Tibial artery (tissue), 4 donors: ENCODE measurements at places on chromosomes 1 and 21.
A peak's percentile ranks its signal among the peaks of the same experiment; 100 is the strongest.

DNA sequence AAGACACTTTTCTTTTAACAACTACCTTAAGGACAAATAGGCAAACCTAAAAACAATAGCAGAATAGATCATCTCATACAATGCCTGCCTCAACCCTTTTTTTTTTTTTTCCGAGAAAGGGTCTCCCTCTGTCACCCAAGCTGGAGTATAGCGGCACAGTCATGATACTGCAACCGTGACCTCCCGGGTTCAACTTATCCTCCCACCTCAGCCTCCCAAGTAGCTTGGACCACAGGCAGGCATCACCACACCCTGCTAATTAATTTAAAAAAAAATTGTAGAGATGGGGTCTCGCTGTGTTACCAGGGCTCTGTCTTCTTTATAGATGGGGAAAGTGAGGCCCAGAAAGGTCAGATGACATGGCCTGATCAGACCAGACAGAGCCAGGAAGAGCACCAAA, 7.9 kb downstream of the SH3BGRL3 start:
- DNase-seq: no peak
- H3K36me3 ChIP-seq: no peaks in the 10 kb centered on the region
- no peaks in the 10 kb centered on the region for H3K27me3 ChIP-seq
- H3K4me3 ChIP-seq: no peak overlapping the region
- H3K27ac ChIP-seq: no peak overlapping the region

DNA sequence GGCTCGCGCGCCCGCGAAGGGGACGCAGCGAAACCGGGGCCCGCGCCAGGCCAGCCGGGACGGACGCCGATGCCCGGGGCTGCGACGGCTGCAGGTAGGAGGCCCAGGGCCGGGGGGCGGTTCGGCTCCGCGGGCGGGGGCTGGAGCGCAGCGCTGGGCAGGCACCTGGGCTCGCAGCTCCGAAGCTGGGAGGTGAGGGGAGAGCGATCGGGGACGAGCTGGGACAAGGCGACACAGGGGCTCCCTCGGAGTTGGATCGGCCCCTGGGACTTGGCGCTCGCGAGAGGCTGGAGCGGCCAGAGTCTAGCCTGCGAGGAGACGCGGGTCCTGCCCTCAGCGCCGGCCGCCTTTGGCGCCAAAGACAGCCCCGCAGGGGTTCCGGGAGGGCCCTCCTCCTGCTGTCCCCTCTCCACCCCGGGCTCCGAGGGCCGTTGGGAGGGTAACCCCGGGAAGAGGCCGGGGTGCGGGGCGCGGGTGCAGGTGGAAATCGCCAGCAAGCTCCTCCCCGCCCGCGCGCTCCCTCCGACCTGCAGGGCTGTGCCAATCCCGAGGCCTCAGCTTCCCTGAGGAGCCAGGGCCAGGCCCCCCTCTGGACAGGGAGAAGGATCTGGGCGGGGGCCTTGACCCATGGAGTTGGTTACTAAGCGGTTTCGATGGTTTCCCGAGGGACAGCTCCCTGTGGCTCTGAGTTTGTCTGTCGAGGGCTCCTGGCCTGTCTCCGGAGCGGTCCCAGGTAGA, 401 bp downstream of the TP73 start:
- H3K36me3 ChIP-seq: no peaks in the 10 kb centered on the region
- H3K4me3 ChIP-seq: peak overlapping the region; percentile 28
- DNase-seq: no peak
- H3K27ac ChIP-seq: no peak overlapping the region
- H3K4me1 ChIP-seq: no peaks in the 10 kb centered on the region

DNA sequence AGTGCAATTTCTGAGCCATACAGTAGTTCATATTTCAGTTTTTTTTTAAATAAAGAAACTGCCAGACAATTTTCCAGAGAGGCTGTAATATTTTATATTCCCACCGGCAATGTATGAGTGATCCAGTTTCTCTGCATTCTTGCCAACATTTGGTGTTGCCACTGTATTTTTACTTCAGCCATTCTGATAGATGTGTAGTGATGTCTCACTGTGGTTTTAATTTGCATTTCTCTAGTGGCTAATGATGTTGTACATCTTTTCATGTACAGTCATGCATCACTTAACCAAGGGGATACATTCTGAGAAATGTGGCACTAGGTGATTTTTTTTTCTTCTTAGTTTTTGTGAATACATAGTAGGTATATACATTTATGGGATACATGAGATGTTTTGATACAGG, 99.6 kb downstream of the CENPF start:
- no peak for DNase-seq
- H3K4me3 ChIP-seq: no peak overlapping the region
- no peak overlapping the region for H3K27ac ChIP-seq
- no peaks in the 10 kb centered on the region for H3K4me1 ChIP-seq
- no peaks in the 10 kb centered on the region for H3K27me3 ChIP-seq
- no peaks in the 10 kb centered on the region for H3K36me3 ChIP-seq

DNA sequence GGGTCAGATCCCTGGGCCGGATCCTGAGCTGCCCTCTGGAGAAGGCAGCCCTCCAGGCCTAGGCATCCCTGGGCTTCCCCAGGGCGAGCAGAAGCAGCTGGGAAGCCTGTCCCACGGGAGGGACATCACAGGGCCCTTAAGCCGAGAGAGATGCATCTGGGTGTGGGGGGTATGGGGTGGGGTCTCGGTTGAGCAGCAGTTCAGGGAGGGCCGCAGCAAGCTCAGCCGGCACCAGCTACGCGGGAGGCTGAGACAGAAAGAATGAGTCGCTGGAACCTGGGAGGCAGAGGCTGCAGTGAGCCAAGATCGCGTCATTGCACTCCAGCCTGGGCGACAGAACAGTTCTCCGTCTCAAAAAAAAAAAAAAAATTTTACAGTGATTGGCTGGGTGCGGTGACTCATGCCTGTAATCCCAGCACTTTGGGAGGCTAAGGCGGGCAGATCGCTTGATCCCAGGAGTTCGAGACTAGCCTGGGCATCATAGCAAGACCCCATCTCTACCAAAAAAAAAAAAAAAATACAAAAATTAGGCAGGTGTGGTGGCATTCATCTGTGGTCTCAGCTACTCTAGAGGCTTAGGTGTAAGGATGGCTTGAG, 37.7 kb downstream of the RRP1 start:
- H3K27ac ChIP-seq: no peak overlapping the region
- no peak overlapping the region for H3K4me3 ChIP-seq
- H3K36me3 ChIP-seq: no peaks in the 10 kb centered on the region
- no peaks in the 10 kb centered on the region for H3K4me1 ChIP-seq
- DNase-seq: no peak

- no peaks in the 10 kb centered on the region for H3K4me1 ChIP-seq
- peaks cover 47% of the 10 kb centered on the region for H3K27me3 ChIP-seq
- DNase-seq: peak; percentile 2
- no peak overlapping the region for H3K4me3 ChIP-seq
- H3K27ac ChIP-seq: no peak overlapping the region
Measured at GRCh38 chr1:7584157-7584556, 186.9 kb upstream of the VAMP3 start.

DNA sequence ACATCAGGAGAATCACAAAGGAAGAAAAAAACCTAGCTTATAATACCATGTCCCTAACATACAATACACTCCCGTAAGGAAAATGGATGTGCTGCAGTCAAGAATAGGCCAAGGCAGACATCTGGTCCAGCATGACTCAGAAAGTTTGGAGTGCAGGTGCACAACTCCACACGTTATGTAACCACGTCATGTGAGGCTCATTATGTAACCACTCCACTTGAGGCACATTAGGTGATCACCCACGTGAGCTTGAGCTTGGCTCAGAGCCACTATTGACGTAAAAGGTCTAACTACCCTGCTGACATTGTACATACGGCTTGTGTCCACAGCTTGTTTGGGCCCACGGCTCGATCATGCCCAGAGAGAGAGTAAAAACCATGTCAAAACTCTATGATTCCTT, 99.8 kb upstream of the C1orf21 start:
- no peak for DNase-seq
- peaks cover 6% of the 10 kb centered on the region for H3K4me1 ChIP-seq
- no peak overlapping the region for H3K4me3 ChIP-seq

GRCh38 chr1:181206979-181207790, 118.7 kb downstream of the IER5 start:
- no peak for DNase-seq
- no peaks in the 10 kb centered on the region for H3K4me1 ChIP-seq
- H3K36me3 ChIP-seq: no peaks in the 10 kb centered on the region
- H3K4me3 ChIP-seq: no peak overlapping the region

DNA sequence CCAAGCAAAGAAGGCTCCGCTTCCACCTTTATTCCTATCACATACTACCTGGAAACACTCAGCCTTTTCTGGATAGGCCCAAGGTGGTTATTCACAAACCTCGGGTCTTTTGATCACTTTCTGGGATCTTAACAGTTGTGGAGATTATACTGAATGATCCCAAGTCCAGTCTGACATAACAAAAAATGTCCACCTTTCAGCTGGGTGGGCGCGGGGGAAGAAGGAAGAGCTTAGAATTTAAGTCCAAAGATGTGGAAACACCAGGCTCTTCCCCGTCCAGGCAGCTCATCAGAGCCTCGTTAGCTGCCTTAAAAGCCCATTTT, 338 bp upstream of the C1orf53 start:
- H3K27me3 ChIP-seq: peaks cover 3% of the 10 kb centered on the region
- no peak for DNase-seq

DNA sequence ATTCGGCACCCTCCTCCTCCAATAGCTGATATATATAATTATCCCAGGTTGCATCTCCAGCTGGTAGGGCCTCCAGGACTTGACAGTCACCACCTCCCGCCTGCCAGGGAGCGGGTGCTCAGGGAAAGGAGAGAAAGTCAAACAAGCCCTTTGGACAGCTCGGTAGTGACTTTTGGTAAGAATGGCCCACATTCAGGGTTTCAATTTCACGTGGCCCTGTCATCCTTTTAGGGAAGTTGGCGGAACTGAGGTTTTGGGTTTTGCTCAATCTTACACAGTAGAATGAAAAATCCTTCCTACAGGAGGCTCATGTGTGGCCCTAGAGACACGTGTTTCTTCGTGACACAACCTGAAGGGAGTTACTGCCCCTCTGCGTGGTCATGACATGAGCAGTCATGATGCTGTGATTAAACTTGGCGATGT, 44.2 kb downstream of the CAPN8 start:
- no peaks in the 10 kb centered on the region for H3K27me3 ChIP-seq
- no peaks in the 10 kb centered on the region for H3K4me1 ChIP-seq
- no peak for DNase-seq

GRCh38 chr1:48688102-48688760, 88.5 kb downstream of the BEND5 start:
- DNase-seq: no peak
- H3K4me3 ChIP-seq: no peak overlapping the region
- no peaks in the 10 kb centered on the region for H3K27me3 ChIP-seq
- no peaks in the 10 kb centered on the region for H3K36me3 ChIP-seq
- H3K27ac ChIP-seq: no peak overlapping the region

DNA sequence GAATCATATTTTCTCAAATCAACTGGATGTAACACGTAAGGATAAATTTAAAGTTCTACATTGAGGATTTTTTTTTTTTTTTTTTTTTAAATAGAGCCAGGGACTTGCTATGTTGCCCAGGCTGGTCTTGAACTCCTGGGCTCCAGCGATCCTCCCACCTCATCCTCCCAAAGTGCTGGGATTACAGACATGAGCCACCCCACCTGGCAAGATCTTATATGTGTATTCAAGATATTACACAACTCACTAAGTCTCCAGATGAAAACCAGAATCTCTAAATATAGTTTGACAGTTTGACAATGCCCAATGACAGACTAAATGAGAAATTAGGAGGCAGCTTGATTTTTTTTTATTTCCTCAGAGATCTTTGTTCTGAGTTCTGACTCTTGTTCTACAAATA, 6.8 kb downstream of the YY1AP1 start:
- H3K27ac ChIP-seq: no peak overlapping the region
- H3K36me3 ChIP-seq: peaks cover 39% of the 10 kb centered on the region

DNA sequence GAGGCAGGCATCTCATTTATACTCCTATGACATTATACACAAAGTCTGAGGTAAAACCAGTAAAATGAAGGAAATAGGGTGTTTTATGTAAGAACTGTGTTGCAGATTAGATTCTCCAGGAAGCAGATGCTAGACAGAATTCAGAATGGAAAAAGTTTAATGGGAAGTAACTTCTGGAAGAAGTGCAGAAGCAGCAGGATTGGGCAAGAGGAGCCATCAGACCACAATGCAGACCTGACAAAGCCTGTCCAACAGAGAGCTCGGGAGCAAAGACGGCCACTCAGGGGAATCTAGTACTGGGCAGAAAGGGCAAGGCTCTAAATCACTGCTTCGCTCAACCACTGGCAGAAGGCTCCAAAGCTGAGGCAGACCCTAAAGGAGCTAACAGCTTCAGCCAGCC, 33.7 kb downstream of the FBXO42 start:
- H3K4me3 ChIP-seq: no peak overlapping the region
- no peaks in the 10 kb centered on the region for H3K4me1 ChIP-seq
- no peaks in the 10 kb centered on the region for H3K27me3 ChIP-seq
- H3K27ac ChIP-seq: peak overlapping the region; percentile 24

DNA sequence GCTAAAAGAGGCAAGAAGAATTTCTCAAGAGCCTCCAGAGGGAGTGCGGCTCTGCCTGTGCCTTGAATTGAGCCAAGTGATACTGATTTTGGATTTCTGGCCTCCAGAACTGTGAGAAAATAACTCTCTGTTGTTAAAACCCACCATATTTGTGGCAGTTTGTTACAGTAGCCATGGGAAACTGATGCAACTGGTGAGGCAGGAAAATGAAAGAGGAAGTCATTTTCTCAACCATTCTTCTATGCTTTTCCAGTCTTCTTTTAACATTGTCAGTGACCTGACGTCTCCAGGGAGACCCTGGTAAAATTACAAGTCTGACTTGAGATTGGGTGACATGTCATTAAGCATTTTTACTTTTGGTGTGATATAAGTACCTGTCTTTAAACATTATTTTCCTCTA, 5.8 kb downstream of the OR6P1 start:
- no peaks in the 10 kb centered on the region for H3K27me3 ChIP-seq
- no peaks in the 10 kb centered on the region for H3K36me3 ChIP-seq
- H3K27ac ChIP-seq: no peak overlapping the region
- H3K4me3 ChIP-seq: no peak overlapping the region

DNA sequence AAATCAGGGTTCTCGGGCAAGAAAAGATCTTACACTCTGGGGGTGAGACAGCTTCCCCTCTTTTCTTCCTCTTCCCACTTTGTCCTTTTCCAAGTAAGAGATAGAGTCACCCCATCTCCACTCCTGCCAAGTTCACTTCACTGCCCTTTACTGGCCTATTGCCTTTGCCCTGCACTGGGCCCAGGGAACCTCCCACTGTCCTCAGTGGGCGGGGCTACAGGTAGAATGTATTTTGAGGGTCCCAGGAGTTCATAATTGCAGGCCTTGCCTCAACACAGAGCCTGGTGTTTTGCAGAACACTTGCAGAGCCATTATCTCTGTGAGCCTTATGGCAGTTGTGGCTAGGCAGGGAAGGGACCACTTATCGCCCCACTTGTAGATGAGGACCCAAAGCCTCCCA, 3.3 kb downstream of the AMPD2 start:
- H3K27ac ChIP-seq: peak overlapping the region; percentile 62
- H3K36me3 ChIP-seq: peaks cover 19% of the 10 kb centered on the region
- no peaks in the 10 kb centered on the region for H3K4me1 ChIP-seq
- DNase-seq: no peak
- no peaks in the 10 kb centered on the region for H3K27me3 ChIP-seq
- no peak overlapping the region for H3K4me3 ChIP-seq

- H3K4me1 ChIP-seq: peaks cover 33% of the 10 kb centered on the region
- peak overlapping the region; percentile 52 for H3K4me3 ChIP-seq
- no peaks in the 10 kb centered on the region for H3K36me3 ChIP-seq
- no peak overlapping the region for H3K27ac ChIP-seq
- DNase-seq: no peak
Measured at GRCh38 chr1:39080831-39081270, 54.7 kb downstream of the NDUFS5 start.

- DNase-seq: no peak
- H3K27me3 ChIP-seq: no peaks in the 10 kb centered on the region
- no peak overlapping the region for H3K27ac ChIP-seq
- no peaks in the 10 kb centered on the region for H3K4me1 ChIP-seq
- H3K36me3 ChIP-seq: no peaks in the 10 kb centered on the region
- H3K4me3 ChIP-seq: no peak overlapping the region
Measured at GRCh38 chr1:107430540-107431228, 289.8 kb downstream of the NTNG1 start.
